ENCODE measurements at places on chromosomes 16 and 17.

- DNase-seq, result no peak
These were observed 142.9 kb upstream of the CACNG3 start for GRCh38 chr16:24113115-24113745.

DNA sequence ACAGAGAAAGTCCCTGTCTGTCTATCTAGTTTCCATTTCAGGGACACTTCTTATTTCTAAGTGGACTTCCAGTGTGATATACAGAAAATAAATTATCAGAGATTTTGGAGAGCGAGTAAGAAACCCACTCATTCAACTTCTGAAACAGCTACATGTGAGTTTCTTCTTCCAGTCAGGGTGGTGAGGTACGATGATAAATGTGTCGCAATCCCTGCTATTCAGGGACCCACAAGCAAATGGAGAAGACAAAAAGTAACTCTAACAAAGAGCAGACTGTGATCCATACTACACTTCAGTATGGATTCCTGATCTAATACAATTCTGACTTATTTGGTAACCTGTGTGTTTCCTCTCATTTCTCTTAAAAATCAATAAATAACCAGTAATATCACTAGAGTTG is 16.8 kb downstream of the CNTNAP4 start:
- DNase-seq, result no peak

DNA sequence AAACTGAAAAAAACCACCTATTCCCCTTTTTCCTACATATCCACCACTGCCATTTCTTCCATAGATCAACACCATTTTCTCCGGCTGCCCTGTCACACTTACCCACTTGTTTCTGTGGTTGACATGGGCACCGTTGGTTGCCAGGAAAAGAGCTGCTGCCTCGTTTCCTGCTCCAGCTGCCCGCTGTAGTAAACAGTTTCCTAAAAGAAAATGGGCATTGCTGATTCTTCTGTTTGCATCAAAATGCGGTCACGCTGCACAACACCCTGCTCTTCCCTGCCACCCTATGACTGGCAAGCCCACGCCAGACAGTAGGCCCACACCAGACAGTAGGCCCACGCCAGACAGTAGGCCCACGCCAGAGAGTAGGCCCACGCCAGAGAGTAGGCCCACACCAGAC is 46.3 kb downstream of the CYB5D2 start:
- DNase-seq, result no peak

GRCh38 chr16:77548766-77549165 is 113.9 kb upstream of the ADAMTS18 start:
- DNase-seq, result no peak
